ENCODE measurements at places on chromosomes 16 and 17.
A peak's percentile ranks its signal among the peaks of the same experiment; 100 is the strongest.

- DNase-seq, result no peak
These were observed 10.2 kb downstream of the POLR2C start for GRCh38 chr16:57472665-57473060.

- no peak for DNase-seq
These were observed 87.0 kb downstream of the BMERB1 start for GRCh38 chr16:15521390-15521757.

DNA sequence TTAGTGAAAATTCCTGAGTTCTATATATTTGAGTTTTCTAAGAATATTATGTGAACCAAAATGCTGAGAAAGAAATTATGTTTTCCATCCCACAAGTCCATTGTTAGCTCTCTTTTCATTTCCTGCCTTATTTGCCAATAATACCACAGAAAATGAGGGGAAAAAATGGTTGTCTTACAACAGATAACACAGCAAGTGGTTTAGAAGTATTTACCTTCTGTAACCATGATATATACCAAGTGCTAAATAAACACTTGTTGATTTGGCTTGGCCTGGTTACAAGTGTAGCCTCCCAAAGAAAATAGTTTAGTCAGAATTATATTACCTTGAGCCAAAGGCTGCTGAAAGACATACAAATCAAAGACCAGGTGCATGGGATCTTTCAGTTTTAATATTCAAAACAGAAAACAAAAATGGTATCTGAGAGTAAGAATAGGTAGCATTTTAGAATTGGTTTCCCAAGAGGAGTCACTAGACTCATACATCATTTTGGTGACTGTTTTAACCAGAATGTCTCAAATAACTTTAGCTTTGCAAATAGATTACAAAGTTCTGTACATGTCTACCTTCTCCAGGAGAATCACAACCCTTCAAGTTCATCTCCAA is 439.8 kb upstream of the DYNLRB2 start:
- DNase-seq, result peak; percentile 3

DNA sequence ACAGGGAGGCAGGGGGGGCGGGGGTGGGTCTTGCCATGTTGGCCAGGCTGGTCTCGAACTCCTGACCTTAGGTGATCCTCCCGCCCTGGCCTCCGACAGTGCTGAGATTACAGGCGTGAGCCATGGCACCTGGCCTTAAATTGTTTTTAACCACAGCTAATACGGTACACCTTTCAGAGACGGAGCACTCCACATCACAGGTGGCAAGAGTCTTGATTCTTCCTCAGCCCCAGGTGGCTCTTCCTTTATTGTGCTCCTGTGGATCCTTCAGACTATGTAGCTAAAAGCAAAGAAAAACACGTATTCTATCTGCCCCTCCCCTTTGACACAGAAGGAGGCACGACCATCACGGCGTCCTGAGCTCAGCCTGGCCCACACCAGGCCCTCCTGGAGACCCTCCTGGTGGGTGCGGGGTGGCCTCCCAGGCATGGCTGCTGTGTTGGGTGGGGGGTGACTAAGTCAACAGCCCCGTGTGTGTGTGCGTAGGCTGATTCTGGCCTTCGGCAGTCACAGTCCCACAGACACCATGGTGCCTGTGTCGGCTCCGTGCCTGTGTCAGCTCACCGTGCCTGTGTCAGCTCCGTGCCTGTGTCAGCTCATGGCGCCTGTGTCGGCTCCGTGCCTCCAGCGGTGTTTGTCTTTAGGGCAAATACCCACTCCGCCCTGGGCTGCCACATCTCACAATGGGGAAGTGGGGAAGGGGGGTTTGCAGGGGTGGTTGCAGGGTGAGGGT is 10.8 kb upstream of the SECTM1 start:
- no peak for DNase-seq

GRCh38 chr17:6070913-6071511 is 833 bp downstream of the WSCD1 start:
- DNase-seq, result no peak

GRCh38 chr16:79571065-79571902 is 29.3 kb downstream of the MAF start:
- DNase-seq, result peak; percentile 1

GRCh38 chr16:12265108-12265507 is 288.6 kb downstream of the SNX29 start:
- DNase-seq, result no peak

- DNase-seq, result no peak
These were observed 36.8 kb upstream of the MMD start for GRCh38 chr17:55458287-55458900.

- peak; percentile 91 for DNase-seq
These were observed 11.8 kb upstream of the CIBAR2 start for GRCh38 chr16:85123891-85124635.

DNA sequence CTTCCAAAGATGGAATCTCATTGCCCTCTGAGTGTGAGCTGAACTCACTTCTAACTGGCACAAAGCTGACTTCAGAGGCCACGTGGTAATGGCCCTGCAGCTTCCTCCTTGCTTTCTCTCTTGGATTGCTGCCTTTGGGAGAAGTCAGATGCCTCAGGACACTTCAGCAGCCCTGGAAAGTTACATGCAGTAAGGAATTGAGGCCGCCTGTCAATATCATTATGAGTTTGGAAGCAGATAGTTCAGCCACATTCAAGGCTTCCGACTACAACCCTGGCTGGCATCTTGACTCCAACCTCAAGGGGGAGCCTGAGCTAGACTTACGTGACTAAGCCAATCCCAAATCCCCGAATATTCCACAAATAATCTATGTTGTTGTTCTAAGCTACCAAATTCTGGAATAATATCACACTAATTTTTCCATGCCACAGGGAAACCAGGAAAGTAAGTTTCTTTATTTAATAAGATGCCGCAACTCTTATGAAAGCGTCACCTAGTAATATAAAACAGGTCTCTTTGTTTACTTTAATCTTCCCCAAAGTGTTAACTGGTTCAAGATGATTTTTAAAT is 13.6 kb downstream of the CEP20 start:
- DNase-seq, result peak; percentile 83

DNA sequence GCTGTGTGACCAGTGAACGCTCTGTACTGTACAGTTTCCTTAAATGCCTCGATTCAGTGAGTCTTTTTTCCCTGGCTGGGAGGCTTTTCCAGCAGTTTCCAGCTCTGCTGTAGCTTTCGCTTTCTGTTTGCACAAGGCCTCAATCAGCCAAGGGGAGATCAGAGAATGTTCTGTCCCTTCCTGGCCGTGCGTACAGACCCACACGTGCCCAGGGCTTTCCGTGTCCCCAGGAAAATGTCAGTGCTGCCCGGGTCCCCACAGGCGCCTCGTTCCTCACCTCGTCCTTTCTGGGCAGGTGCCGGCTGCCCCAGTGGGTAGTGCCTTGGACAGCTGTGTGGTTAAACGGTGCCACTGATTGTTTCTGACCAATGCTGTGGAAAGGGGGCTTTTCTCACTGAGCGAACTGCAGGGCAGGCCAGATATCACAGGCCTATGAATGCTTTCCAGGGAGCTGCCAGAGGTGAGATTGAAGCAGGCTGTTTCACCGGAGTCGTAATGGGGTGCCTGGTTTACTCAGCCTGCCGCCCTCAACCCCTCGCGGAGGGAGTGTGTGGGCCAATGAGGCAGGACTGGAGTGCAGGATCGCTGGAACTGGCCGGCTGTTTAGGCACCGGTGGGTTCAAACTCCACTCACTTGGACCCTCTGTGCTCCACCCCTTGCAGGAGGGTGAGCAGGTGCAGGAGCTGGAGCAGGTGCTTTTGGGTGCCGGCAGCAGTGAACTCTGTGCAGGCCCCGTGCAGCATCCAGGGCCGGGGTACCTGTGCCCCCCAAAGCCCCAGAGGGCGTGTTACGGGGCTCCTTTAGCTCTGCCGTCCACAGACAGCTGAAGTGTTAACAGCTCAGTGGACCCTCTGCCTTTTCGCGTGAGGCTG is 44.4 kb downstream of the ZNF778 start:
- no peak for DNase-seq

GRCh38 chr17:31248986-31249834 is 47.8 kb downstream of the OMG start:
- peak; percentile 37 for DNase-seq

- DNase-seq, result no peak
These were observed 6.2 kb upstream of the ACTG1 start for GRCh38 chr17:81518785-81519283.

- no peak for DNase-seq
These were observed 34.7 kb upstream of the AKAP1 start for GRCh38 chr17:57050306-57050705.

DNA sequence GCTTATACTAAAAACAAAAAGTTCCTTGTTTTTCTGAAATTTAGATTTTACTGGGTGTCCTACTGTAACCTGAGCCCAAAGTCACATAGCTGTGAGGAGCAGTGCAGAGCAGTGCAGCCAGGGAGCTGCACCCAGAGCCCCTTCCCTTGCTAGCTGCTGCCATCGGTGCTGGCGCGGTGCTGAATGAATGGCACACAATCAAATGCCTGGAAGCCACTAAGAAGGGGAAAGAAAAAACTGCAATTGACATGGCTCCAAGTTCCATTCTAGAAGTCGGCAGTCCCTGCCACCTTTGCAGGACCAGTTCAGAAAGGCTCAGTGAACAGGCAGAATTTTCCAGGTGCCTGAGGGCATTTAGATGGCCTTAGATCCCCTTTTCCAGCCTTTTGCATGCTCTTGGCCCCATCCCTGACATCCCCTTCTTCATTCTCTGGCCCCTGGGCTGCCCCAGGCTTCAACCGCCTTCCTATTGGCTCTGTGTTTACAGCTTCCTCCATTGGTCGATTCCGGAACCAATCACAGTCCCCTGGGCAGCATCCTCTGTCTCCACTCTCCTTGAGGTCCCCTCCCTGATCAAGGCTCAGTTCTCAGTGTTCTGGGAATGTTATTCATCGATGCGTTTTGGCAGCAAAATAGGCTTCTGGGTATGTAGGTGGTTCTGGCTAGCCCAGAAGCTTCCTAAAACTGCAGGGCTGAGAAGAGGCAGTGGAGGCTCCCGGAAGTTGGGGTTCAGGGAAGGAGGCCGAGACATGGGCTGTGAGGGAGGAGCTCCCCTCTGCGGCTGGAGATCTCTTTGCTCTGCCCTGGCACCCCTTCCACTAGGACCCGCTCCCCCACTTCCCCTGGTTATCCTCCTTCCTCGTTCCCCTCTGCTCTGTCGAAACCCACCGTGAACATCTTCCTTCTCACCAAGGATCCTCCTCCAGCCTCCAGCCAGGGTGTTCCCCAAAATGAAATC is 37.9 kb downstream of the ATP2C2 start:
- DNase-seq, result no peak

DNA sequence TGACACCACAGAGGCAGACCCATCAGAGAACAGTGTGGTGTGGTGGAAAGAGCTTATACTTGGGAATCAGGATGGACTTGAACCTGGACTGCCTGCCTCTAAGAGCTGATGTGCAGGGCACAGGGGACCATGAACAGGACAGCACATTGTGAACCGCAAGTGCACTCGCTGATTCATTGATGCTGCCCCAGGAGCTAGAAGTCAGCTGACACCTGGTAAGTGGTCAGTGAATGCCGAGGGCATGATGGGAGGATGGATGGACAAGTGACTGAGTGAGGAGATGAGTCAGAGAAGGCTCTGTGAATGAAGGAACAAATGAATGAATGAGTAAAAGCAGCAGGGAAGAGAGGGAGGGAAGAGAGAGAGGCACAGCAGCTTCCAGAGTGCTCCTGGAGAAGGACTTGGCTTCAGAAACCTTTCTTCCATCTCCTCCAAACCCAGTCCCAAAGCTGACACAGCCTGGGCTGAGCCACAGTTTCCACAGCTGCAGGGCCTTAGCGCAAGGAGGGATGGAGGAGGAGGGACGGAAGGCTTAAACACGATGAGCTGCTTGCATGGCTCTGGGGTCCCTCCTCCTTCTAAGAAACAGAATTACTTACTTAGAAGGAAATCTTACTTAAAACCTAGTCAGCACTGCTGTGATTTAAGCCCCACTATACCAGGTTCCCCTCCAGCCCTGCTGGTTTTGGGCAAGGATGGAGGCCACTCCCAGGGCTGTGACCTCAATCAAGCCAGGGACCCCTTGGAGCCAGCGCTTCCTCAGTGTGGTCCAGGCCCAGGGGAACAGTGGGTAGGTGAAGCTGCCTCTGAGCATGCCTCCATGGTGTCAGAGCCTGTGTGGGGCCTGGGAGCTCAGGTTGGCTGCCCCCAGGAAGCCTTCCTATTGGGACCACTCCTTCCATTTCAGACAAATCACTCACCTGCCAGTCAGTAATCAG is 184.6 kb downstream of the TMEM132E start:
- no peak for DNase-seq

DNA sequence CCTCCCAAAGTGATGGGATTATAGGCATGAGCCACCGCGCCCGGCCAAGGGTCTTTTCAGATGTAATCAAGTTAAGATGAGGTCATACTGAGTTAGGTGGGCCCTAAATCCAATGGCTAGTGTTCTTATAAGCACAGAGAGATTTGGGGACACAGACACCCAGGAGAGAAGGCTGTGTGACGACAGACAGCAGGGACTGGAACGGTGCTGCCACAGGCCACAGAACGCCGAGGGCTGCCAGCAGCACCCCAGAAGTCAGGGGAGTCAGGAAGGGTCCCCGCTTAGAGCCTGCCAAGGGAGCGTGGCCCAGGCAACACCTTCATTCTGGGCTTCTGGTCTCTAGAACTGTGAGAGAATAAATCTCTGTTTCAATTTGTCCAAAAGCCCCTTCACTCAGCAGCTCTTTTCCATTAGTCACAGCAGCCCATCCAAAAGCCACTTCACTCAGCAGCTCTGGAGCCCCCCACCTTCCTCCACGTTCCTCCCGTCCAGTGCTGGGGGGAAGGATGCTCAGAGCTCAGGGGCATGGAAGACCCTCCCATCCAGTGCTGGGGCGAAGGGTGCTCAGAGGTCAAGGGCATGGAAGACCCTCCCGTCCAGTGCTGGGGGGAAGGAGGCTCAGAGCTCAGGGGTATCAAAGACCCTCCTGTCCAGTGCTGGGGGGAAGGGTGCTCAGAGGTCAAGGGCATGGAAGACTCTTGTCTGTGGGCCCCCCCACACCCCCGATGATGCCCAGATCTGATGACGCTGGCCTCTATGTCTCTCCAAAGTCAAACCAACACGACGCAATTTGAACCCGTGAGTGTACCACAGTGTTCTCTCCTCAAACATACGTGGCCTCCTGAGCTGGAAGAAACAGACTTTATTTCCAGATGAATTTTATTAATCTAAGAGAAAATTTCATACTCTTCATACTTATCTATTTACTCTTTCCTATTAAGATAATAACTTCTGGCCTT is 11.9 kb downstream of the RAB40B start:
- DNase-seq, result no peak

DNA sequence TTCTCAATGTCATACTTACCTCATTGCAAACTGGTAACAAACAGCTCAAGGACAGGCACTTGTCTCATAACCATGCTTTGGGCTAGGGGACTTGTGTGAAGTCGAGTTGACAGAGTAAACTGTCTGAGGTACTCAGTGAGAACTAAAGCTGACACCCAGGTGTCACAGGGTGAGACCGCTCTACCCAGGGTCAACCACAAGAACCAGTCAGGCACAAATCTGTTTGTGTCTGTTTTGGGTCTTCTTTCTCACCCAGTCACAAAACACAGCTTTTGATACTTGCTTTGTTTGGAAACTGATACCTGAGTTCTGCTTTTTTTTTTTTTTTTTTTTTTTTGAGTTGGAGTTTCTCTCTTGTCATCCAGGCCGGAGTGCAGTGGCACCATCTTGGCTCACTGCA is 161.1 kb downstream of the STX8 start:
- no peak for DNase-seq

- DNase-seq, result peak; percentile 95
These were observed 59.9 kb downstream of the BEAN1 start for GRCh38 chr16:66486773-66487579.
